Sigmoid colon (tissue), 7 donors: ENCODE measurements at places on chromosomes 11 and 22. TPM values are rescaled to one million over a fixed set of nuclear protein-coding genes. Genes with fewer than 3 reads are reported as not detected.

GRCh38 chr11:72665911-72666472 is 8.2 kb downstream of the PDE2A start:
- no peak for DNase-seq

GRCh38 chr11:99683933-99684332 is 663.2 kb downstream of the CNTN5 start:
- DNase-seq, result no peak

Gene MYBPC3
- not detected for total RNA-seq

DNA sequence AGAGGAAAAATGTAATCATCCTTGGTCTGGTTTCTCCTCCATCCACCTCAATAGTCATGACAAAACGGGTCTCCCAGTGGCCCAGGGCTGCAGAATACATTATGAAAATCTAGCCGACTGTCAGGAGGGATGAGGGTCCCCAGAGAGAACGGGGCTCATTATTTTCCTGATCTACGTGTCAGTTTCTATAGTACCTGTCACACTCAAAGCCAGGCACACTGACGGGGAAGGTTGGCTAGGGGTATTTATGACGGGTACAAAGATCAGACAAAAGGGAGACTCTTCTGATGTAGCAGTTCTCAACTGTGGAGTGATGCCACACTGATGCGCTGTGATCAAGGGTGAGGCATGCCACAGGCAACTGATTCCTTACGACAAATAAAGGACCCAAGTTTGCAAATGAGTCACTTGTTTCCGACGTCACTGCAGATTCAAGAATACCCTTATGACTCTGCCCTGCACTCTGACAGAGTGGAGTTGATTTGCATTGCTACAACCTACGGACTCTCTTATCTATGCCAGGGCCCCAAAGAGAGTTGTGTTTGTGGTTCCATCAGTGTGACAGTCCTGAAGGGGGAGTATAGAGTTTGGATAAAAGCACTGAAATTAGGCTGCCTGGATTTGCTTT is 188.2 kb upstream of the TBCEL start:
- DNase-seq, result no peak

- DNase-seq, result peak; percentile 90
Observed at GRCh38 chr22:42868751-42869251, 11.7 kb upstream of the ARFGAP3 start.
